Dorsolateral prefrontal cortex (tissue), 122 donors: ENCODE measurements at places on chromosomes 16 and 17.

DNA sequence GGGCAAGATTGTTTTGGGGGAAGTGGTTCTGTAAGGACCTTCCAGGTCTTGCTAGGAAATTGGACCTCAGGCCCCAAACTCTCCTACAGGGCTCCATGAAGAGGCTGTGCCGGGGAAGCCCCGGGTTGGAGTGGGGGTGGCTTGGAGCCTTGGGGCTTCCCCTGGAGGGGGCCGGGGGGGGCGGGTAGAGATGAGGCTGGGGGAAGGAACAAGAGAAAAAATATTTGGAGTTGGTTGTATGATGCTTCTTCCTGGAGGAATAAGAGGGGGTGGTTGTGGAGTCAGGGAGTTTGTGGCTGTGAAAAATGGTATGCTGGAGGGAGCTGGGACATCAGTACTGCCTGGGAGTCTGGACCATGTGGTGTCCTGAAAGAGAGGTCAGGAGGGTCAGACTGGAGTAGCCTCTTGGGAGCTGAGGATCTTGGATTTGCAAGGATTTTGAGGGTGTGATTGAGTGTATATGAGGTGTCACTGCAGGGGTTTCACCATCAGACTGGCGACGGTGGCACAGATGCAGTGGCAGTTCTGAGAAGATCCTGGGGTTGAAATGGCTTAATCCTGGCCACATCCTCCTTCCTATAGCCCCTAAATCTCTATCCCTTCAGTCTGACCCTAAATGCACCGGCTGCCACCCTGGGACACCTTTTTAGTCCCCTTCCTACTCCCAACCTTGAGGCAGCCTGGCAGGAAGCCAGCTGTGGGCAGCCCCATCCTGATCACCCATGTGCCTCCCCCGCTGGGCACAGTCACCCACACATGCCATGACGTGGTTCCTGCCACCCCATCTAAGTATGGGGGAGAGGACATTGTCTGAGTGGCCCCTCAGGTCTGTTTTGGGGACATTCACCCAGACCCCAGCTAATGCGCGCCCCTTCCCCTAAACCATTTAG lies 10.9 kb downstream of the RARA start:
- no peak for DNase-seq

- DNase-seq = no peak
Measured at GRCh38 chr16:88672776-88673175, 9.9 kb upstream of the MVD start.

DNA sequence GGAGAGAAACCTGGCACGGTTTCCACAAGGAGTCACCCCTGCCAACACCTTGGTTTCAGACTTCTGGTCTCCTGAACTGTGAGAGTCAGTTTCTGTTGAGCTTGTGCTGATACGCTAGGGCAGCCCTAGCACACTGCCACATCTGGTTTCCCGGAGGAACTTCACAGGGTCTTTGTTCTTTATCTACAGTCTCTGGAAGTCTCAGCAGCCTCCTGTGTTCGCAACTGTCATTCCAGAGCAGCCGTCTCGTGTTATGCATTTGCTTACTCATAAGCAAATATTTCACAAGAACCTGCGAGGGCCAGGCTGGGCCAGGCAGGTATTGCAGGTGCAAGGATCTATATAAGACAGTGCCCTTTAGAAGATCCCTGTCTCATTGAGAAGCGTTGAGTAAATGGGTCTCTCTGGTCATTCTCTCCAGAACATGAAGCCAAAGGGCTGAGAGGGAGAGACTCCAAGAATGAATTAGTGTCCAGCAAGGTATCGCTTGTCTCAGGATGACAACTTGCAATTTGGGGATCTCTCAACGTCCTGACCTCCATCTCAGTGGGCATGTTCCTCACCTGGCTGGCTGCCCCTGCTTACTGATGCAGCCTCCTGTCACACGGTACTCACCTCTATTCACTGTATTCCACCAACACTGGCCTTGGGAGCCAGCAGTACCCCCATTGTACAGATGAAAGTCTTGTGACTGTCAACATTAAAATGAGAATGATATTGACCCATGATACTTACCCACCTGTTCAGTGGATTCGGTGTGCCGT lies 141.2 kb downstream of the WWOX start:
- DNase-seq = no peak

GRCh38 chr16:85248857-85249256 lies 136.6 kb upstream of the CIBAR2 start:
- no peak for DNase-seq

DNA sequence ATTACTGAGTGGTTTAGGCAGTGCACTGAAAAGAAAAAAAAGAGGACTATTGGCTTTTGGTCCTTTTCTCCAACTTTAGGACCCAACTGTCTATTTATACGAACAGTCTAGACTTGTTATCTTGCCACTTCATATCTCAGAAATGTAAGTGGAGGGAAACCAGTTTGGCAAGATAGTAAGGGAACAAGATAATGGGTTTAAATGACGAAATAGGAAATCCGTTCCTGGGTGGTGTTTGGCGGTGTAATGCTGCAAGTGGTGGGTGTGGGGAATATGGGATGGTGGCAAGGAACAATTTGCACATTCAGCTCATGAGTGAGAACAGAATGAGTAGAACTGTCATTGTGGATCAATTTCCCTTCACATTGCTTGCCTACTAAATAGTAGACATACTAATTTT lies 44.7 kb downstream of the GRB7 start:
- DNase-seq = no peak
